RWPE1 (cell line): ENCODE measurements at places on chromosomes 12 and 14.

- DNase-seq = no peak
Measured at GRCh38 chr14:27314231-27314630, 716.4 kb upstream of the NOVA1 start.

DNA sequence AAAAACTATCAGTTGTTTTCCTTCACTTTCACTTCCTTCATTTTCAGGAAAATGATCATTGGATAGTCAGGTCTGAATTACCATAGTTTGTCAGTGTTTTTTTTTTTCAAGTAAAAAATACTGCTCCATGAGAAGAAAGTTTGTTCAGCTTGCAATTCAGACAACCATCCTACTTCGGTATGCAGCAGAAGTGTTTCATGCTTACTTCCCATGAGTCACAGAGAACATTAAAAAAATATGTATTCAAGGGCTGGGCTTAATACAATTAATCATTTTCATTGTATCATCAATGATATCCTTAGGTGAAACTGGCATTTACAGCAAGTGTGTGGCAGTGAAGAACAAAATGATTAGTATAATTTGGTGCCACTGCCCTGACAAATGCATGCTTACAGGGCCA is 21.6 kb downstream of the PYM1 start:
- peak; percentile 70 for DNase-seq

DNA sequence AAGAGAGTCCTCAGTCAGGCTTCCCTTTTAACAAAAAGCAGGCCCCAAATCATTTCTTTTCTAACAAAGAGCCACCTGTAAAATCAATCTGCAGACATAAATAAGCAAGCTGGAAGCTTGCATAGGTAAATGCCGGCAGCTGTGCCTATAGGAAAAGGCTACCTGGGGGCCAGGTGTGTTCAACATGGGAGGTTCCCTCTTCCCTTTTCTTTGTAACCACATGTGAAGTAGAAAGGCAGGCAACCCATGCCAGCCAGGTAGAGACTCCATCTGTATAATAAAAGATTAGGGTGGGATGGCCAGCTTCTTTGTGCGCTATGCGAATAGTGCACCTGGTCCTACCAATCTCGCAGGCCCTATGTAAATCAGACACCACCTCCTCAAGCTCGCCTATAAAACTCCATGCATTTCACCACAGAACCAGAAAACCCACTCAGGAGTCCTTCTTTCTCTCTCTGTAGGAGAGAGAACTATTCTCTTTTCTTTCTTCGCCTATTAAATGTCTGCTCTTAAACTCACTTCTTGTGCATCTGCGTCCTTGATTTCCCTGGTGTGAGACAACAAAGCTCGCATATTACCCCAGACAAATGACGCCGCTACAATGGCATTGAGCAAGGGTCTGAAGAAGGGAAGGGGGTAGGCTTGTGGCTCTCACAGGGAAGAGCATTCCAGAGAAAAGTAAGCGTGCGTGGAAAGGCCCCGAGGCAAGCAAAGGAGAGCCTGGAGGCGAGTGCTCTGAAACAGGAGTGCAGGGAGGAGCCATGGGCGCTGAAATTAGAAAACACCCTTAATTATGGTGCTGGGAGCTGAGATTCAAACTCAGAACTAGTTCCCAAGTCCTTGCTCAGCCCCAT is 67.2 kb downstream of the TTC9 start:
- DNase-seq = no peak

DNA sequence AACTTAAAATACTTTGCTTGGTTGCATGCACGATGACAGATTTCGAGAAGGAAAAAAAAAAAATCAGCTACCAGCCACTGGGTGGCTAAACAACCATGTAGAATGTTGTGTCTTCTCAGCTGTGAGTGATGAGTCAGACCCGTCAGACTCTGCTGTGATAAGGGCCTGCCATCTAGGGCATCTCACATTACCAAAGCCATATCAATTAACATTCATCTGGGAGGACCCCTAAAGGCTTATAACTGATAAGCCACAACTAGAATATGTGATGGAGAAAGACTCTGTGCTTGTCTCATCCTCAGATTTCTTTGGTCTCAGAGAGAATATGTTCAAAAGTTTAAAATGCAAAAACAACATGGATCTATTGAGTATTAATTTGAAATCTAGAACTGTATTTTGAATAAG is 111.5 kb downstream of the PAX9 start:
- DNase-seq = peak; percentile 42

DNA sequence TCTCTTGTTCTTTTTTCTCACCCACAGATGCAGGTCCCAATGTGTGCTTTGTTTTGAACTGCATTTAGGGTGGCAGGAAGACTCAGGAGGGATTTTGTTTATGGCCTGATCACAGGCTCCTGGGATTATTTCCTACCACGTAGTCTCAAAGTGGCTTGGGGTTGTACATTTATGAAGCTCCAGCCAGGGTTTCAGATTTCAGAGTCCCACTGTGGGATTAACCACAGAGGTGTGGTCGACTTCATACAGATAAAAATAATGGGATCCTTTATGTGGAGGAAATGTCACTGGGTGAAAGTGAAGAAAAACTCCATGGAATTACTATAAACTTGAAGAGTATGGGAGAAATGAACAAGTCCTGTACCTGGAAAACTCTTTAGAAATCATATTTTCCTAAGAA is 14.2 kb upstream of the PPP1R1A start:
- DNase-seq = no peak

- no peak for DNase-seq
Measured at GRCh38 chr12:100956311-100956852, 161.8 kb downstream of the ANO4 start.

DNA sequence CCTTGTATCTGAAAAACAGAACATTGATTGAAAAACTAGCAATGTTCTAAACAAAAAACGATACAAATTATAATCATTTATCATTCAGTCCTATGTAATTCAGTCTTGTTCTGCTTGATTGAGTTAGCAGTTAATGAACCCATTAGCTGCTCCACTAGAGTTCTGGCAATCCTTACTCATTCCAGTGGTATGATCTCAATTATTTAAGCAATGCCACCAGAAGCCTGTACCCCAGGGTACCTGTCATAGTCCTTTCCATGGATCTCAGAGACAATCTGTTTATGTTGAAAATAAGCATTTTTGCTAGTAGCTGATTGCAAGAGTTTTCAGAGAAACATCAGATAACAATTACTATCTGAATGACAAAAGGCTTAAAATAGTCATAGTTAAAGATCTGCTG is 115.9 kb downstream of the UNC79 start:
- no peak for DNase-seq

DNA sequence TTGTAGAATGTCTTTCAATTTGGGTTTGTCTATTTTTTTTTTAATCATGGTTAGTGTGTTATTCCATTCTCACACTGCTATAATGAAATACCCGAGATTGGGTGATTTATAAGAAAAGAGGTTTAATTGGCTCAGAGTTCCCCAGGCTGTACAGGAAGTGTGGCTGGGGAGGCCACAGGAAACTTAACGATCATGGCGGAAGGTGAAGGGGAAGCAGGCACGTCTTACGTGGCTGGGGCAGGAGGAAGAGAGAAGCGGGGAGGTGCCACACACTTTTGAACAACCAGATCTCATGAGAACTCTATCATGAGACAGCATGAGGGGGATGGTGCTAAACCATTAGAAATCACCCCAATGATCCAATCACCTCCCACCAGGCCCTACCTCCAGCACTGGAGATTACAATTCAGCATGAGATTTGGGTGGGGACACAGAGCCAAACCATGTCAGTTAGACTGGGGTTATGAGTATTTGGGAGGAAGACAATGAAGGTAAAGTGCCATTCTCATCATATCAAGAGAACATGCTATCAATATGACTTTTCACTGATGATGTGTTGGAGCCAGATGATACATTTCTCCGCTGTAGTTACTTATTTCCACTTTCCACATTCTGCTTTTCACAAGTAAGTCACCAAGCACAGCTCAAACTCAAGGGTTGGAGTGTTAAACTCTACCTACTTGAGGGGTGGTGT is 45.8 kb downstream of the AP5M1 start:
- DNase-seq = no peak

DNA sequence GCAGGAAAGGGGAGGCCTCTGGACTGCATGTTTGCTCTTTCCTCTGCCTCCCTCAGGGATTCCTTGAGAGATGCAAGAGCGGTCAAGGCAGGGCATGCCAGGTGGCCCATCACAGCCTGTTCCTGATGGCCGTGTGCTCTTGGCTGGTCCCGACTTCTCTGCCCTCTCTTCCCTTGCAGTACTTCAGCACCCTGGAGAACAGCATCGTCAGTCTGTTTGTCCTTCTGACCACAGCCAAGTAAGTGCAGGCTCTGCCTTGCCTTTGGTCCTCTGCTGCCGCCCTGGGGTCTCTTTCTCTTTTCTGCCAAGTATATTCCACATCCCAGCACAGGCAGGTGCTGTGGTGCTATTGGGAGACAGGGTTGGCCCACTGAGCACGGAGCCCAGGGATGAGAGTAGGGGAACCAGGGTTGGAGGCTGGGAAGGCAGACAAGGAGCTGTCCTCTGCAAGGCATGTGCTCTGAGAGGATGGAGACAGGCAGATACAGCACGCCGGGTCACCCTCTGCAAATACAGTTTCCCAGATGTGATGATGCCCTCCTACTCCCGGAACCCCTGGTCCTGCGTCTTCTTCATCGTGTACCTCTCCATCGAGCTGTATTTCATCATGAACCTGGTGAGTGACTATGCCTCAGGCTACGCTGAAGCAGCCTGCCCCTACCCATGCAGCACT is 51.9 kb downstream of the TPCN1 start:
- no peak for DNase-seq

- no peak for DNase-seq
Measured at GRCh38 chr12:27604431-27604830, 80.4 kb downstream of the PPFIBP1 start.

DNA sequence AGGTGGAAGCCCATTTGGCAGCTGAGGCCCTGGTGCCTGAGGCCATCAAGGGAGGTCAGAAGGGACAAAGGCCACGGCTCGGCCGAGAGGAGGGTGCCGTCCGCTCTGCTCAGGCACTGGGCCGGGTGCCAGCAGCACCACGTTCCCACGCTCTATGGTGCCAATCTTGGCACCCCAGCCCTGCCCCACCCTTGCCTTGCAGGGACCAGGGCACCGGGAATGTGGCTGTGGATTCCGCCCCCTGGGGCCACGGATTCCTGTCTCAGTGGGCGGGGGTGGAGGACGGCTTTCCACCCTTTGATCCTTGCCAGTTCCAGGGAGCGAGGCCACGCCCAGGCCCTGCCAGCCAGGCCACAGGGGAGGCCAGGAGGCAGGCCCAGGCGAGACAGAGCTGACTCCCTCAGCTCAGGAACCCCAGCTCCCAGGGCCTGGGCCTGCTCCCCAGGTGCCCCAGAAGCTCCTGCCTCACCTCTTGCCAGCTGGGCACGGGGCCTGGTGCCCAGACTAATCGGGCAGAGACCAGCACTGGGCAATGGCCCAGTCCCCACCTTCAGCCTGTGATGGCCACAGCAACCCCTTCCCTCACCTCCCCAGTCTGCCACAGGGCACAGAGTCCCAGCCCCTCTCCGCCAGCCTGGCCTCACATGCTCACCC is 26.4 kb upstream of the GPR132 start:
- peak; percentile 93 for DNase-seq

GRCh38 chr12:11886339-11886738 is 184.4 kb upstream of the BCL2L14 start:
- DNase-seq = peak; percentile 71

- DNase-seq = no peak
Measured at GRCh38 chr12:65492998-65493912, 214.8 kb downstream of the MSRB3 start.

GRCh38 chr12:42669553-42669952 is 80.0 kb upstream of the PRICKLE1 start:
- DNase-seq = no peak

DNA sequence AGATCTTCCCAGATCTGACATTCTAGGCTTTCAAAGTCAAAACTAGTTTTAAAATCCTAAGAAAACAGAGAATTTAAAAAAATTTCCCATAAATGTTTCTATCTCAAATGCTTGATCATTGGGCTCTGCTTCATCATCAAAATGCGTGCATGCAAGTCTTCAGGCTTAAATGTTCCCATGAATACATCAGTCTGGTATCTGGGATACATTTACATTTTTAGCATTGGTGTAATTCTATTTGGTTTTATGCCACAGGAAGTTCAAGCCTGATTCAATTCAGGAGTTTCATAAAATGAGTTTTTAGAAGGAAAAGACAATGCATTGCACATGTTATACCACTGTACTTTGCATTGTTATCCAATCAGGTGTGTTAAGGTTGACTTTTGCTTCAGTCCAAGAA is 336.4 kb downstream of the PCNX1 start:
- no peak for DNase-seq

DNA sequence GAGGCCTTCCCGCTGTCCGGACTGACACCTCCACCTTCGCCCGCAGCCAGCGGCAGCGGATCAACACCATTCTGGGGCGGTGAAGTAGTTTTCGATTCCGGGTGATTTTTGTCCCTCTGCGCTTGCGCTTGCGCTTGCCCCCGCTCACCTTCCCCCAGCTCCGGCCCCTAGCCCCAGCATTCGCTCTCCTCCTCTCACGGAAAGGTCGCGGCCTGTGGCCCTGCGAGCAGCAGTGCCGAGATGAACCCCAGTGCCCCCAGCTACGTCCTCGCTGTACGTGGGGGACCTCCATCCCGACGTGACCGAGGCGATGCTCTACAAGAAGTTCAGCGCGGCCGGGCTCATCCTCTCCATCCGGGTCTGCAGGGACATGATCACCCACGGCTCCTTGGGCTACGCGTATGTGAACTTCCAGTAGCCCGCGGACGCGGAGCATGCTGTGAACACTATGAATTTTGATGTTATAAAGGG is 22.7 kb upstream of the SRGAP1 start:
- no peak for DNase-seq

DNA sequence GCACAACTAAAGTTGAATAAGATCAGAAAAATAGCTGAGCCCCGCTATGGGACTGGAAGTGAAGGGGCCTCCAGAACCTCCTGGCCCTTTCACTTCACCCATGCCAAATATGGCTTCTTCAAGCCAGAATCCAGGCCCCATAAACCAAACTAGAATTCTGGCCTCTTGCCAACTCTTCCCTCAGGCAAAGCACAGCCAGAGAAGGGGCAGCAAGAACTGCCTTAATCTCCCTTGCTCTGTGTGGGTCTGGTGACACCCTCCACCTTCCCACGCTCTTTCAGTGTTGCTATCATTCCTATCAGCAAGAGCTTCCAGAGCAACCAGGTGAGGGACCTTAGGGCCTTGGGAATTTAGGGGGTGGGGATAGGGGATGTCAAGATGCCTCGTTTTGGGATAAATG is 3.1 kb upstream of the PNMA1 start:
- no peak for DNase-seq

- no peak for DNase-seq
Measured at GRCh38 chr12:58069268-58069963, 128.0 kb downstream of the ATP23 start.

DNA sequence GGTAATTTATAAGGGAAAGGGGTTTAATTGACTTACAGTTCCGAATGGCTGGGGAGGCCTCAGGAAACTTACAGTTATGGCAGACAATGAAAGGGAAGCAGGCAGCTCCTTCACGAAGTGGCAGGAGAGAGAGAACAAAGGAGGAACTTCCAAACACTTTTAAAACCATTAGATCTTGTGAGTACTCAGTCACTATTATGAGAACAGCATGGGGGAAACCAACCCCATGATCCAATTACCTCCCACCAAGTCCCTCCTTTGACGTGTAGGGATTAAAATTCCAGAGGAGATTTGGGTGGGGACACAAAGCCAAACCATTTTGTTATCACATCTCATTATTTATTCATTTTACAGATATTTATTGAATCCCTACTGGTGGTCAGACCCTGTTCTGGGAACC is 822.8 kb downstream of the GALC start:
- no peak for DNase-seq

- no peak for DNase-seq
Measured at GRCh38 chr14:53035336-53036210, 84.7 kb upstream of the FERMT2 start.

GRCh38 chr12:110844131-110844530 is 2.7 kb upstream of the CCDC63 start:
- no peak for DNase-seq
